ENCODE measurements at places on chromosomes 11 and 22.

- no peak for DNase-seq
Observed at GRCh38 chr22:29308791-29309262, 2.4 kb downstream of the GAS2L1 start.

DNA sequence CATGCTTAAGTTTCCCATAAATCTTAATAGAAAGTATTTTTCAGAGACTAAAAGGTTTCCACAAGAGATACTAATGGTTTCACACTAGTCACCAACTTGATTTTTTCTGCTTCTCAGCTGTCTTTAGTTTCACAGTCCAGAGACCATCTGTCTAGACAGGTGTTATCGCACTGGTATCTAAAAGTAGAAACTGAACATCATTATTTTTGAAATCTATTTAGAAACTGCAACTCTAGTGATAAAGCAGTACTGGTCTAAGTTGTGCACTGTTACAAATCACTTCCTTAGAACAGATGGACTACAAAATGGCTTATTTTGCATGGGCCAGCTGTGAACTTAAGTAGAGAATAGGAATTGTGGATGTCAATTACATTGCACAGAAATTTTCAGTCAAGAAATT lies 78.0 kb downstream of the CNTN5 start:
- no peak for DNase-seq

DNA sequence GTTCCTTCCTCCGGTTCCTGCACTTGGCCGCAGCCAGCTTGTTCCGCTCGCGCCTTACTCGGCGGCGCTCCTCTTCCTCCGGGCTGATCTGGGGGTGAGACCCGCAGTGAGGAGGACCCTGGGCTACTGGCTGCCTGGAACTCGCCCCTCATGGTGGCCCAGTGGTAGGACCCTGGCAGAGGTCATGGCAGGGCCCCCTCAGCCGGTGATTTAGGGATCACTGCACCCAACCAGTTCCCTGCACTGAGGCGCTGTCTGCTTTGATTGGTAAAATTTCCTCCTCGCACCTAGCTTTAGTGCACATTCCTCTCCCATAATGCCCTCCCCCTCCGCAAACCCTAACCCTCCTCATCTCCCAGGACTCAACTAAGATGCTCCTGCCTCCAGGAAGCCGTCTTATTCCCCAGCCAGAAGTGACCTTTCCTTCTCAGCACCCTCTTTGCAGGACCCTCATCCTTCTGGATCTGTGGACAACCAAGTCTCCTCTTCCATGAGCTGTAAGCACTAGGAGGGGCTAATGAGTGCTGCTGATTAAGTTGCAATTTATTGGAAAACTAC lies 3.6 kb downstream of the CCDC85B start:
- DNase-seq: peak; percentile 34

DNA sequence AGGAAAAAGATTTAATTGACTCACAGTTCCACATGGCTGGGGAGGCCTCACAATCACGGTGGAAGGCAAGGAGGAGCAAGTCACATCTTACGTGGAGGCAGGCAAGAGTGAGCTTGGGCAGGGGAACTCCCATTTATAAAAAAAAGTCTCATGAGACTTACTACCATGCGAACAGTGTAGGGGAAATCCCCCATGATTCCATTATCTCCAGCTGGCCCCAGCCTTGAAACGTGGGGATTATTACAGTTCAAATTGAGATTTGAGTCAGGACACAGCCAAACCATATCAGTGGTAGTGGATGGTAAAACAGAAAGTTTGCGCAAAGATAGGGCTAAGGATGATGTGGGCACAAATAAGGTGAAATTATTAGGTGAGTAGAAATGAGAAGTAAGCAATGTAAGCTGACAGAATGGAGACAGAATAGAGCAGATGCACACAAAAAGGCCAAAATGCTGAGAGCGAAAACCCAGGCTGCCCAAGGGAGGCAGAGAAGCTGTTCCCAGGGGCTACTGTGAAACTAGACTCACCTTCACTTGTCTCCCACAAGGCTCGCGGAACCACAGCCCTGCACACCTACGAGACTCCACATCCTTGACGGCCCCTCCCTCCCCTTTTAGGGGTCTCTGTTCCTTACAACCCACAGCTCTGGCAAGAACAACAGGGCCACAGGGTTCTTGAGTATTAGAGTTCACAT lies 377.6 kb downstream of the CADM1 start:
- no peak for DNase-seq

DNA sequence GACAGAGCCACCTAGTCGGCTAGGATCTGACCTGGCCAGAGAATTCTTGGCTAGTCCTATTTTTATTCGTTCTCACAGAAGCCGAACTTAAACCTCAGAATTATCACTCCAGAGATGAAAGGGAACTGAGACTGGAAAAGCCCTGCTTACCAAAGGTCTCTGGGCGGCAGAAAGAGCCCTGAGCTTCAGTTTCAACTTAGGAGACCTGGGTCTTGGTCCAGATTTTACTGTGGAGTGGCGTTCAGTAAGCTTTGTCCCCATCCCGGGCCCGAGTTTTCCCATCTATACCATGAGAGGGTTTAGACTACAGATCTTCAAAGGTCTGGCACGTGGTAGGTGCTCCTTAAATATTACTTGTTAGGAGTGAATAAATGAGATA lies 516 bp downstream of the NEU3 start:
- DNase-seq: no peak

DNA sequence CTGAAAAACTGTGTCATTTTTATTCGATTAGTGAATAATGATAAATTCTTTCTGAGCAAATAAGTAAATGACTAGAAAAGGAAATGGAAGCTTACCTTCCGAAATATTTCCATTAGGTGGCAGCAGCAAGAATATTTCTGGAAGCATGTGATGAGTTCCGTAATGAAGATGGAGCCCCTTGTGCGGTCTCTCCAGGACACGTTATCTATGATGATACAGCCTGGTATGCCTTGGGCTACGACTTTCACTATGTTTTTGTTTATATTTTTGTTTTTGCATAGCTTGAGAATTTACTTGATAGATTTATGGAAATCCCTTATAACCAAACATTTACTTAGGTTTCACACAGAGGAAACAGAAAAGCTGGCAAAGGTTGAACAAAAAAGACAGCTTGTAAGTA lies 25.7 kb downstream of the CASP5 start:
- DNase-seq: no peak

GRCh38 chr11:97683733-97684132 lies 1293.9 kb downstream of the JRKL start:
- DNase-seq: no peak

- DNase-seq: no peak
Observed at GRCh38 chr11:15112131-15112541, 2.6 kb upstream of the INSC start.

- no peak for DNase-seq
Observed at GRCh38 chr22:26066534-26066933, 102.7 kb upstream of the SEZ6L start.

DNA sequence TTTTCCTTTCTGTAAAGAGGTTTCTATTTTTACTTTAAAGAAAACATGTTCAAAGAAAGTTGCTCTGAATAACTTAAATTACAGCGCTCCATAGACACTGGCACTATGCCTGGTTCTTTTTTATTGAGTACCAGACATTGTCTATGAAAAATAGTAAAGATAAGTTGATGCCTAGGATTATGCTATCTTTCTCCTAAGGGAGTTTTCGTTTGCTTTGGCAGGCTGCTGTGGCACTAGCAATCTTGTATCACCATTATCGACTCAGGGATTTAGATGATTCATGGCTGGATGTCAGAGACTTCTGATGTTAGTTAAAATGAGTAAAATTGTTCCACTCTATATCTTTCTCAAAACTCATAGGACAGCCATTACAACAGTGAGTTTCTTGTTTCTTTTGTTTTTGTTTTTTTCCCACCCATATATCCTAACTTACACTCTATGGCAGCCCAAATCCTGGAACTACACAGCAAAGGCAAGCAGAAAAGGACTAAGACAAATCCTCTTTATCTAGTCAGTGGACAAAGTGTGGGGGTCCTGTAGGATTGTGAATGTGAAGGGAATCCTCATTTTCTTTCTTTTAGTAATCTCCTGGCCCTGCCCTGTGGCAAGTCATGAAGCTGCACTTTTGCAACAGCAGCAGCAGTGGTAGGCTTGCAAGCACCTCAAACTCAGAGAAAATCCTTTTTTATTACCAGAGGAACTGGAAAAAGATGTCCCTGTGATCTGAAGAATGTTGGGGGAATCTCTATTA lies 20.7 kb downstream of the SLN start:
- DNase-seq: no peak

DNA sequence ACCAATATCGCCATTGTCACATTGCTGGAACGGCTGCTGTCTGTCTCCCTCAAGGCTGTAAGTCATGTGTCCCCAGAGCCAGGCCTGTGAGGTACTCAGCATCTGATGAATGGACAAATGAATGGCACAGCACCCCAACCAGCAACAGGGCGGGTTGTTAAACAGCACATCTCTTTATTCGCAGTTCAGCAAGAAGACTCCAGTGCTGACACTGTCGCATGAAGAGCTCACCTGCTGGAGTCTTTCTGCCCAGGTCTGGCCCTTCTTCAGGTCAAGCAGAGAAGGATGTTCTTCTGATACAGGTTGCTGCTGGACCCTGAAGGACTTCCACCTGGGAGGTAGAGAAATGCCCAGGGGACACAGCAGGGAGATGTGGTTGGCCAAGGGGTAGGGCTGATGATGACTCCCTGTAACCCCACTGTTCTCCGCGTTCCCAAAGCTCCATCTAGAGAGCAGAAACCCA lies 4.8 kb downstream of the SPATA19 start:
- DNase-seq: no peak

DNA sequence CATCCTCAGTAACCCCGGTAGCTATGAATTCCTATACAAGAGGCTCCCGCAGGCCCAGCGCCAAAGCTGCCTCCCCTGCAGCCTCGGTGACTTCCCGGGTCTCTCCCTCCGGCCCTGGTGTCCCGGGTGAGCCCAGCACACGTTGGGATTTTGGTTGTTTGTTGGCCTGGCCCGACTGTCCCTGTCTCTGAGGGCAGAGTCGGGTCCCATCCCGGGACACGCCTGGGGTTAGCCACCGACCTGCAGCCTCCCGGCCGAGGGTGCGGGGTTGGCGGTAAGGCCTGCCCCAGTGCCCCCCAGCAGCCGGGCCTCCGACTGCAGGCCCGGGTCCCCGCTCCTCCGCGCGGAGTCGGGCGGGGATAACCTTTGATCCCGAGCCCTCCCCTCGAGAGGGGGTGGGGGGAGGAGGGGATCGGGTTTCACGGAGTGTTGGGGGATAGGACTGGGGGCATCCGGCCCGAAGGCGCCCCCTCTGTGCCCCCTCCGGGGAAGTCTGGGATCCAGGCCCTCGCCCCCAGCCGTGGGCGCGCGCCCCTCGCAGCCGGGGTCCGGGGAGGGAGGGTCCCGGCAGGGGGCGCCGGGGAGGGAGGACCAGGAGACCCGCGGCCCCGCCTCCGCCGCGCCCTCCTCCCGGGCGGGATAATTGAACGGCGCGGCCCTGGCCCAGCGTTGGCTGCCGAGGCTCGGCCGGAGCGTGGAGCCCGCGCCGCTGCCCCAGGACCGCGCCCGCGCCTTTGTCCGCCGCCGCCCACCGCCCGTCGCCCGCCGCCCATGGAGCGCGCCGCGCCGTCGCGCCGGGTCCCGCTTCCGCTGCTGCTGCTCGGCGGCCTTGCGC lies at the start of gene FBLN1:
Gene FBLN1, plus strand, starts transcription at position 669 of the 835 bp plus-strand sequence. Its CDS starts 103 bp downstream, at position 772.
- no peak for DNase-seq

DNA sequence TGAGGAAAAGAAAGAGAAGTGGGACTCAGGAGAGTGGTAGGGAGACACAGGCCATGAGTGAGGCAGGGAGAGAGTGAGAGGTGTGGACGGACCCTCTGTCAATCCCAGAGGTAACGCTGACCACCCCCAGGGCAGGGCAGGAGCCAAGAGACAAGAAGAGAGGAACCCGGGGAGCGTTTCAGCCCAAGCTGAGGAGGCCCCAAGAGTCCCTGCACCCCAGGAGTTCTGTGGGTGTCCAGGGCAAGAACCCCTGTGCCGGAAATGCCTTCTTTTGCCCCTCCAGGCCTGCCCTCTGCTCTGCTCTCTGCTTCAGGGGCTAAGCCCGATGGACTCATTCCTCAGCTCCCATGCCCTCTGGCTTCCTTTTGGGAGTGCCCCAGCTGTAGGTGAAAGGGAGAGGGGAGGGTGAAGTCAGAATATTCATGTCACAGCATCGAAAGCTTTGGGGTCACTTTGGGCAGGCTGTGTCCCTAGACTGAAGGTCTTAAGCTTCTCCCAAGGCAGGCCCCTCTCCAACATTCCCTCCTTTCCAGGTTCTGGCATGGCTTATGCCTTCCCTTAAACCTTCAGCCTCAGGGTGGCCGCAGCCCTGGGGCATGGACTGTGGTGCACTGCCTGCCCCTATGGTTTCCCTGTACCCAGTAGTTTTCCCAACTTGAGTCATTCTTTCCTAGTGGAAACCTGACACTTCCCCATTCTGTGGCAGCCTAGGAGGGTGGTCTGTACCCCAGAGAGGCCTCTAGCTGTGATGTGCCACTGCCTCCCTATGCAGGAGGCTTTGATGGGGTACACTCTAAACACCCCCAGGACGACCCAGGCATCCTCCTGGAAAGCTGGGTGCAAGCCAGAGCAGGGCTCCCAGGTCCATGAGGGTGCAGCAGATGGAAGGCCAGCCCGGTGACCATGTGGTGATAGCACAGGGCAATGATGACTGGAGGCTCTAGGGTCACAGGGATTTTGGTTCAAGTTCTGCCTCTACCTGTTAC lies 27.1 kb downstream of the MYEOV start:
- no peak for DNase-seq

All from inflammatory macrophage (primary cell).